AML-193 (cell line): ENCODE measurements at places on chromosomes 3 and 15.

DNA sequence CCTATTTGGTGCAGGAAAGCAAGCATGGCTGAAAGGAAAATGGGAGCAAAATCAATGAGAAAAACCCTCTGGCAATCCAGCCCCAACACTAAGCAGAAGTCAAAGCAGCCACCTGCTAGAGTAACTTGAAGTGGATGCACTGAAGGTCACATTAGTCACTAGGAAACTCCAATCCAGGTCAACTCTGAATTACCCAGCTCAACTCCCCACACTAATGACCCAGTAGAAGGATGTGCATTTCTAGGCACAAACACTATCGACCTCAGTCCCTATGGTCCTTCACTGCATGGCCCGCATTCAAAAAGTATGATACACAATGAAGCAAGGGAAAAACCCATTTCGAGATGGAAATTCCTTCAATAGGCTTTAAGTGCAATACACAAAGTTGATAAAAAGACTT is 80.6 kb downstream of the RAD18 start:
- no peak for DNase-seq

- DNase-seq, result no peak
These were observed 26.0 kb downstream of the ACSBG1 start for GRCh38 chr15:78208341-78208844.

DNA sequence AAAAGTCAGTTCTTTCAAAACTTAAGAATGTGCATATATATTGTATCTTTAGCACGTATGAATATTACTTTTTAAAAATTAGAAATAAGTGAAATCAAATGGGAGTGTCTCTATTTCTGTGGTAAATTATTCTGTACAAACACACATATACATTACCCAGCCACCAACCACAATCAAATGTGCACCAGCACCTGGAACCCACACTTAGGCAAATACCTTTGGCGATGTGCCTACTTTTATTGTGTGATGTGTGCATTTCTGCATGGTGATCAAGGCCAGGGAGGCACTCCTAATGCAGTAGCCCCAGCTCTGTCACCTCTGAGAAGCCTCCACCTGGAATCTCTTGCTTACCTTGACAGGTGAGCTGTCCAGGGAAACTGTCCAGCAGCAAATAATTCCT is 76.9 kb downstream of the PIK3R4 start:
- no peak for DNase-seq

GRCh38 chr3:4719046-4719501 is 225.9 kb downstream of the ITPR1 start:
- DNase-seq, result no peak

DNA sequence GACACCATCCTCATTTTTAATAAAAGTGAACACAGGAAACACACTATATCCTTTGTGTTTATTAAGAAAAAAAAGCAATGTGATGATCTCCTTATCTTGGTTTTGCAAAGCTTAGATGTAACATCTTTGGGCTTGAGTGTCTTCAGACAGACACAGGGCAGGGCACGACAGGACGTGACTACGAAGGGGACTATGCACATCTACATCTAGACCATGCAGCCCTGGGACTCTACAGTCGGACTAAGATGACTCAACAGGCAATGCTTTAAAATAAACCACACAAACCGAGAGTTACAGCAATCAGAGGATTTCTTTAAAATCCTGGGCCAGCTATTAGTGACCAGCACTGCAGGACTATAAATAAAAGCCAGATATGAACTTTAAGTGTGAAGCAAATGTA is 22.8 kb upstream of the TM2D3 start:
- no peak for DNase-seq

DNA sequence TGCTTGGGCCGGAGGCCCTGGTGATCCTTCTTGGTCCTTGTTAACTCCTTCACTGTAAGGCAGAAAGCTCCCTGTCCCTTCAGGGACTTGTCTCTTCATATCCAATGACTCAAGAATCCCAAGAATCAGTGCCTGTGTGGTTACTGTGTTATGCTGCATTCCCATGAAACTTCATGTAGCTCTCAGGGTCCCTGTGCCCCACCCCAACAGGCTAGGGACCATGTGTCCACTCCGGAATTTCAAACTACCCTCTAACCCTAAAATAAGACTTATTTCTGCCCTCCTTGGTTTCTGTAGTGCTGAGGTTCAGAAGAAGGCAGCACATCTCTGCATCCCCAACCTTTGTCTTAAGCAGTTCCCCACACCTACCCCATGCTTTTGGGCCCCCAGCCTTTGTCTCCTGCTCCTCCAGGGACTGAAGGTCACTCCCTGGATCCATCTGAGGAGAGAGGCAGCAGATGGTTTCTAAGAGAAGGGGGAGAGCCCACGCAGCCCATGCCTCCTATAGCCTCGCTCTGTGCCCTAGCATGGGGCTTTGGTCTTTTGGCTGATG is 531 bp upstream of the MAP1A start:
- DNase-seq, result no peak

DNA sequence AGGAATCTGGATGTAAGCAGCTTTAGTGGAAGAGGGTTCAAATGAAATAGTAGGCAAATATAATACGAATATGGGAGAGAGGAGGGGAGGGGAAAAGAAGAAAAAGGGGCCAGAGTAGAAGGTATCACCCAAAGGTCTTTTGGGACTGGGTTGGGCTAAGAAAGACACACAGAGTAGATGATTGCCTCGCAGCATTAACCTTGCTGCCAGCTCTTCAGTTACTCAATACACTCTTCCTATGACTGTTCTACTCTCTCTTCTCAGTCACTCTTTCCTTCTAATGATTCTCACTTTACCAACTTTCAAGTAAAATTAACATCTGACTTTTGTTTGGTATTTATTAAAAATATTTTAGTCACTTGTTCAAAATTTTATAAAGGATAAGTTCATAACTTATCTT is 52.8 kb downstream of the CLASP2 start:
- DNase-seq, result peak; percentile 42

- no peak for DNase-seq
These were observed 170.7 kb downstream of the DIPK2A start for GRCh38 chr3:144142151-144142840.
